Stimulated activated CD8-positive, alpha-beta memory T cell treated with anti-CD3 and anti-CD28 coated beads, Interleukin-2, amount 100 ng/mL, for 1 hour (primary cell): ENCODE measurements at places on chromosomes 11 and 22.

DNA sequence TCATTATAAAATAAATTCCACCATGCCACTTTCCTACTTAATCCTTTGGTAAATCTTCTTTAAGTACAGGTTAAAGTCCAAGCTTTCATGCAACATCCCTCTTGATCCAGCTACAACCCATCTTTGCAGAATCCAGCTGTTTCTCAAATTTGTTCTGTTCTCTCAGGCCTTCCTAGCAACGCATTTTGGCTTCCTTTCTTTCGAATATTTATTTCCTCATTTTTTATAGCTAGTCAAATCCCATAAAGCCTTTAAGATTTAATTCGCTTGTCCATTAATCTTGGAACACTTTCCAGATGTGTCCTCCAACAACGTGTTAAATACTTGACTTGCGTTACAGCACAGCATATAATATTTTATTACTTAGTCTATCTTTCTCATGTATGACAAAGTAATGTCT is 600.1 kb upstream of the CHORDC1 start:
- no peak for DNase-seq

- DNase-seq, result no peak
These were observed 60.5 kb downstream of the LIF start for GRCh38 chr22:30186041-30186440.

GRCh38 chr11:86117001-86117711 is 48.3 kb upstream of the PICALM start:
- no peak for DNase-seq

DNA sequence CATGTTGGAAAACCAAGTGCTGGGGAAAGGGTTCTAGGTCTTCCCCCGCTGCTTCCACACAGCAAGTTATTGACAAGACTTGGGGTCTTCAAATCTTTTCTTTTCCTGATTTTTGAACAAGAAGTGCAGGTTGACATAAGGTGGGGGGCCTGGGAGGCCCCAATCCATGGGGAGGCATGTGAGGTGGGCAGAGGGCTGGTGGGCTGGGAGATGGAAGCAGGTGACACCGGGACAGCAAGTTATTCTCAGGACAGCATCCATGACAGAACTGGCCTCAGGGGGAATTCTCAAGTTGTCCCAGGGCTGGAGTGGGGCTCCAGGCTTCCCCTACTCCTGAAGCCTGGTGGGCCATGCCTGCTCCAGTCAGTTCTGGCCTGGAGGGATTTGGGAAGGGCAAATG is 5.5 kb downstream of the FGF19 start:
- DNase-seq, result no peak

DNA sequence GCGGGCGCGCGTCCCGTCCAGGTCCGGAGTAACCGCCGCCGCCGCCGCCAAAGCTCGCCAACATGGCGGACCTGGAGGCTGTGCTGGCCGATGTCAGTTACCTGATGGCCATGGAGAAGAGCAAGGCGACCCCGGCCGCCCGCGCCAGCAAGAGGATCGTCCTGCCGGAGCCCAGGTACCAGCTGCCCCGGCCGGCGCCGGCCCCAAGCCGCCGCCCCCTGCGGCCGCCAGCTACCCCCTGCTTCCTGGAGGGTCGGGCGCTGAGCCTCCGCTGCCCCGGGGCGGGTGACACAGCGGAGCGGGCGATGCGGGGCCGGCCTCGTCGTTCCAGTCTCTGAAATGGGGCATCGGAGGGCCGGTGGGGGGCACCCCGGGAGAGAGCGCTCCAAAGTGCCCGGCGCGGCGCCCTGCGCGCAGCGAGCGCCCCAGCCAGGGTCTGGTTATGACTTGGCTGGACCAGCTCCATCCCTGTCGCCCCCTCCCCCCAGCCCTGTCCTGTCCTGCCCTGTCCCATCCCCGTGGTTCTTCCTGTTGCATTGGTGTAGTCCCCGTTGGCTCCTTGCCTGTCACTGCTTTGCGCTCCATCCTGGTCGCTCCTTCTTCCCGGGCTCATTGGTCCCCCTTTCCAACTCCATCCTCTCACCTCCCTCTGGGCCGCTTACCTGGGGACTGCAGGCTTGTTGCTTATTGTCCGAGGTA is 653 bp downstream of the GRK3 start:
- no peak for DNase-seq

DNA sequence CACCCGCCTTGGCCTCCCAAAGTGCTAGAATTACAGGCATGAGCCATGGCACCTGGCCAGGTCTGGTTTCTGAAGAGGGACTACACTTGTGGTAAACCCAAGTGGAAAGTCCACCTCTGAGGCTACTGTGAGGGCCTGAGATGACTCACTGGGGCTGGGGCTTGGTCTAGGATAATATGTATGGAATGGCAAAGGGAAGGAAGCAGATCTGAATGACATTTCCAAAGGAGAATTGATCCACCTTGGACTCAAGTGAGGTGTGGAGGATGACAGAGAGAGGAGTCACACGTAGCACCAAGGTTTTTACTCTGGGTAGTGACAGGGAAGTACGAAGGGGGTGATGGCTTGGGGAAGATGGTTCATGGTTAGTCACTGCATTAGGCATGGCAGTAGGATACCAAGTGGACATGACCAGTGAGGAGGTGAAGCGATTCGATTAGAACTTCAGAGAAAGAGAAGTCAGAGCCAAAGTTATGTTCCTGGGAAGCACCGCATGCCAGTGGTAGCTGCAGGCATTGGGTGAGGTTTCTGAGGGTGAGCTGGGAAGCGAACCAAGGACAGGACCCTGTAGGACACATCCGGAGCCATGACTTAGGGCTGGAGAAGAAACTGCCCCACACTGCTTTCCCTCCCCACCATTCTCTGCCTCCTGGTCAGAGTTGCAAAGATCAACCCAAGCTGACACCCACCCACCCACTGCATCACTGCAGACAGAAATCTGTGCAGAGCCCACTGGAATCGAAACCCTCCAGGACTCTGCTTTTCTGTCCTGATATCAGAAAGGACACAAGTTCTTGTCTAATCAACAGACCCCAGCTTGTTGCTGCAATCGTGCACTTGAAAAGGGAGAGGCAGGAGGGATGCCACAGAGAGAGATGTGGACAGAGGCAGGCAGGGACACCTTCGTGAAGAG is 13.0 kb upstream of the BCL9L start:
- DNase-seq, result no peak

DNA sequence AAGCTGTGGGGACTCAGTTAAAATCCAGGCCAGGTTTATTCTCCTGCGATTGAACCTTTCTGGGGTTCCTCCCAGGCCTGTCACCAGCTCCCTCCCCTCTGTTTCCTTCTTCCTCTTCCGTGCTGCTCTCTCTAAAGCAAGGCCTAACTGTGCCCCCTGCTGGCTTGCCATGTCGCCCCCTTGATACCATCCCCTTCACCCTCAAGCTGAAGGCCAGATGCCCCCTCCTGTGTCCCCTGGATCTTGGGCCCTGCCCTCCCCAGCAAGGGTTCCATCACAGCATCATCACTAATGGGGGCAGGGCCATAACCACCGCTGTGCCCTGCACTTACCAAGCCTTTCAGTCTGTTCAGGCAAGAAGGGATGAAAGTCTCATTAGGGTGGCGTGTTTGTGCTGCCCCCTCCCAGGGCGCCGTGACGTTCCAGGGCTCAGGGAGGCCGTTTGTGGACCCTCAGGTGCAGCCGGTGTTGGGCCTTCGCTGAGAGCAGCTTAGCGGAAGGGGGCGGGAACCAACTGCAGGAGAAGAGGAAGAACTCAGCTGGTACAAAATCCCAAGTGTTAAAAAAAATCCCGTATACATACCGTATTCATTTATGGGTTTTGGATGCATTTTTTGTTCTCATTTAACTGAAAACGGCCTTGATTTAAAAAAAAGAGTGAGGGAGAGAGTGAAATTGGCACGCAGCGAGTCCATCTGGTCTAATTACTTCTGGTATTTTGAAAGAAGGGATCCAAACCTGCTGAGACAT is 69.9 kb downstream of the MPPED1 start:
- no peak for DNase-seq

GRCh38 chr11:130457623-130458409 is 9.4 kb downstream of the ADAMTS15 start:
- DNase-seq, result no peak

DNA sequence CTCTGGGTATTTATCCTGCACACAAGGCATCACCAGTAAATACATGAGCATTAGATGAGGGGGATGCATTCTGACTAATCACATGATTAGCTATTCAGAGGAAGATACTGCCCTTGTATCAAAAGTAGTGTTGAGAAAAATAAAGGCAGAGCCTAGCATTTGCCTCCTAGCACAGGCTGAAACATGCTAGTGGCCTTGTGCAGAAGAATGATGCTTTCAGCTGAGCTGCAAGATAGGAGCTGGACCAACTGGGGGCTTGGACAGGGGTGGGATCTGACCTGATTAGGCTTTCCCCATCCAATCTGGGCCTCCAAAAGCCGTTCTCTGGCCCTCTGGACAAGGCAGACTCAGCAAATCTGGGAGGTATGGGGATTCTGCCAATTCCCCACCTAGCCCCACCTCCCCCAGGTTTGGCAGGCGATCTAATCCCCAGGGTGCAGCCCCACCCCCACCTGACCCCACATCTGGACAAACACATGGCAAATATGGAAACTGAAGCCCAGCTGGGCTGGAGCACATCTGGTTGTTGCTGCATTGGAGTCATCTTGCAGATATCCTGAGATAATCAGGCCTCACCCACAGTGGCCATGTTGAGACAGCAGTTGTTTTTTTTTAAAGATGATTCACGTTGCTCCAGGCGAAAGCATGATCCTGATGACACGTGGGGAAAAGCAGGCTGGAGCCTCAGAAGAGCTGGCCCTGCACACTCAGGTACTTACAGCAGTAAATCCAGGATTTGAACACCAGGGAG is 4.4 kb upstream of the MISFA start:
- no peak for DNase-seq

GRCh38 chr22:19628038-19628776 is 86.1 kb upstream of the SEPTIN5 start:
- no peak for DNase-seq

DNA sequence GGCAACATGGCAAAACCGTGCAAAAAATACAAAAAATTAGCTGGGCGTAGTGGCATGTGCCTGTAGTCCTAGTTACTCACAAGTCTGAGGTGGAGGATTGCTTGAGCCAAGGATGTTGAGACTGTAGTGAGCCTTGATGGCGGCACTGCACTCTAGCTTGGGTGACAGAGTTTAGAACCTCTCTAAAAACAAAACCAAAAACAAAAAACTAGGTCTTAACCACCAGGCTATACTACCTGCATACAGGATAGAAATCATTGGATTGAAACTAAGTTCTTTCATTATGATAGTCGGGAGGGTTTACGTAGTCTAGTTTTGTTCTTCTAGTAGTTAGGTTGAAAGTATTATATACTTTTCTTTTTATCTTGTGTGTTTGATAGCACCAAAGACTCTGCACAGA is 5.8 kb downstream of the RNF214 start:
- no peak for DNase-seq

- no peak for DNase-seq
These were observed 60.8 kb downstream of the OTOG start for GRCh38 chr11:17607591-17608570.

- no peak for DNase-seq
These were observed 1.7 kb downstream of the SLC3A2 start for GRCh38 chr11:62882431-62882749.

DNA sequence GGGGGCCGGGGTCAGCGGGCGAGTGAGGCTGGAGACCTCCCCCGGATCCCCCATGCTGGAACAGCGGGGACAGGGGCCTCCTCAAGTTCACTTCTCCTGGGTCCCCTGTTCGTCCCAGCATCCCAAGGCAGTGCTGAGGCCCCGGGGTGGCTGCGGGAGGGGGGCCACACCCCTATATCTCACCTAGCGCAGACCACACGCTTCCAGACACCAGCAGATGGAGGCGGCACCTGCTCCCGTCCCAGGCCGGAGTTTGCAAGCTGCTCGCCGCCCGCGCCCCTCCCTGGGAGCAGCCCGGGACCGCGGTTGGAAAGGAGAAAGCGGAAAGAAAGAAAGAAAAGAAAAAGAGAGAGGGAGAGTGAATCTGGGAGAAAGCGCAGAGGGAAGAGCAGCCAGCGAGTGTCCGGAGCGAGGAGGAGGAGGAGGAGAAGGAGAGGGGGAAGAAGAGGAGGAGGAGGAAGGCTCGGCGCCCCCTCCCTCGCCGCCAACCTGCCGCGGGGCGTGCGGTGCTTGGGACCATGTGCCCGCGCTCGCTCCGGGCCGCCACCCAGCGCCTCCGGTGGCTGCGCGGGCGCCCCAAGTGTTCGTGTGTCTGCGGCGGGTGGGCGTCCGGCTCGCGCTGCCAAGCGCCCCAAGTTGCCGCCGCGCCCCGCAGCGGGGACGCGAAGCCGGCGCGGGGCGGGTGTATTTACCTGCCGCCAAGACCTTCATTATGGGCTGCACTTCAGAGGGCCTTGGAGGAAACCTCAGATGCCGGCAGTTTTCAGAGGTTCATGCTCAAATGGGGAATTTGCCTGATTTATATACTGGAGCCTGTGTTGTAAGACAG is at the start of gene LIF:
LIF (minus strand) TSS at position 775 of the 829 bp plus-strand sequence; CDS start at position 711, 64 bp downstream.
- DNase-seq, result peak; percentile 24

DNA sequence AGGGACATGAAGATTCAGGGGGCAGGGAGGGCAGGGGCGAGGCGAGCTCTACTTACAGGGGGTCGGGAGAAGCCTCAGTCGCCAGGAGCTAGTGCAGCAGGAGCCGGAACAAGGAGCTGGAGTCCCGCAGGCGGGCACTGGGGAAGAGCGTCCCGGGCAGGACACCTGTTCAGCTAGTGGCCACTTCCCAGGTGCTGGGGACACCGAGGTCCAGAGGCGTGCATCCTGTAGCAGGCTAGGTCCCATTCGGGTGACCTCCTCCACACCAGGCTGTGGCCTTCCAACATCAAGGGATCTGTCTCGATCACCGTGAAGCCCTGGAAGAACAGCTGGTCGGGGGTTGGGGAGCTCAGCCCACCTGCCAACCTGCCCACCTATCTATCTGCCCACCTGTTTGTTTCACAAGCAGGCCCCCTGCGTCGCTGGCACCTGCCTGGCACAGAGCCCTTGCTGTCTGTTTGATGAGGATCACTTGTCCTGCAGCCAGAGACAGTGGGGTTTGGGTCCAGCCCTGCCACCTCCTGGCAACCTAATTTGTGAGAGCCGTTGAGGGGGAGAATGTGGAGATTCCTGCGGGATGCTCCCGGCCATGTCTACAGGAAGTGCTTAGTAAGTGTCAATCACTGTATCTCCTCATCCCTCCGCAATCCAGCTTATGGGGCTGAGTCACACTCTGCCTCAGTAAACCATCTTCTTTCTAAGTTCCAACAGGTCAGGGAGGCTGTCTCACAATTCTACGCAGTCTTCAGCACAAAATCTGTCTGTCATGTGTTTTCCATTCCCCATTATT is 940.9 kb downstream of the BRD1 start:
- DNase-seq, result no peak

DNA sequence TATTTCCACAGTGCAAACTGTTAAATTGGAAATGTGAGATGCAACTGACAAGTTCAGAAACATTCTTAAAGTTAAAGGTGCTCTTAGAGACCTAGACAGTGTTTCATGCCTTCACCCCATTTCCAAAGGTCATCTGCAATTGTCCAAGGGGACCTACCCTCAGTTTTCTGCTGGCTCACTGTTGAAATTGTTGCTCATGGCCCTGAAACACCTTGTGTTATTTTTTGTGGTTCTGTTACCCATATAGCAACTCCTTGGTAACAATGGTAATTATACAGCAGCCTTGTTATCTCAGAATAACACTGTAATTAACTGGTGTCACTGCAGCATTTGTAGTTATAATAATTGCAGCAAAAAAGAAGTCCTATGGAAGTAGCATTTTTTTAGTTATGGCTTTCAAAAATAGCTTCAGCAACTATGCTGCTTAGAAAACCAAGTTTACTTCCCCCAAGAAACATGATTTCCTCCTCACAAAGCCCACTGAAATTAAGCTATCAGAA is 49.2 kb upstream of the CCDC34 start:
- DNase-seq, result no peak
